Fibroblast of skin of back (primary cell): ENCODE measurements at places on chromosomes 11 and 22.

GRCh38 chr11:47536915-47537314 is 16.0 kb downstream of the CELF1 start:
- DNase-seq = no peak

DNA sequence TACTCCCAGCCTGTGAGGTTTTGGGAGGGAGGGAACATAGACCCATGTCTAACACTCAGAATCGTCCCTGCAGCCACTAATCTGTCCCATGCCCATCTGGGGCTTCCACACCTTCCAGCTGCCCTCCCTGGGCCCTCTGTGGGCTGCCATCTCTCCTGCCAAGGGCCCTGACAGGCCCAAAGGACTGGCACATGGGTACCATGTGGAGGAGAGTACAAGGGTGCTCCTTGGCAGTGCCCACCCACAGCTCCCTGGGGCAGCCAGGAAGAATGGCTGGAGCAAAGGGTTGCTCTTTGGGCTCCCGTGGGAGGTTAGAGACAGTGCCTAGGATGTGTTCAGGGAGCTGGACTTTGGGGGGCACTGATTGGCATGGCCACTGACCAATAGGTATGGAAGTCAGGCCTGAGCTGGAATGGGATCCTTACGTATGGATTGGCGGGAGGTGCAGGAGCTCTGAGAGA is 56.8 kb downstream of the CD82 start:
- DNase-seq = no peak

- DNase-seq = no peak
Observed at GRCh38 chr22:46536537-46537224, 739 bp downstream of the CELSR1 start.

- DNase-seq = no peak
Observed at GRCh38 chr22:47734511-47734910, 972.1 kb downstream of the TBC1D22A start.

DNA sequence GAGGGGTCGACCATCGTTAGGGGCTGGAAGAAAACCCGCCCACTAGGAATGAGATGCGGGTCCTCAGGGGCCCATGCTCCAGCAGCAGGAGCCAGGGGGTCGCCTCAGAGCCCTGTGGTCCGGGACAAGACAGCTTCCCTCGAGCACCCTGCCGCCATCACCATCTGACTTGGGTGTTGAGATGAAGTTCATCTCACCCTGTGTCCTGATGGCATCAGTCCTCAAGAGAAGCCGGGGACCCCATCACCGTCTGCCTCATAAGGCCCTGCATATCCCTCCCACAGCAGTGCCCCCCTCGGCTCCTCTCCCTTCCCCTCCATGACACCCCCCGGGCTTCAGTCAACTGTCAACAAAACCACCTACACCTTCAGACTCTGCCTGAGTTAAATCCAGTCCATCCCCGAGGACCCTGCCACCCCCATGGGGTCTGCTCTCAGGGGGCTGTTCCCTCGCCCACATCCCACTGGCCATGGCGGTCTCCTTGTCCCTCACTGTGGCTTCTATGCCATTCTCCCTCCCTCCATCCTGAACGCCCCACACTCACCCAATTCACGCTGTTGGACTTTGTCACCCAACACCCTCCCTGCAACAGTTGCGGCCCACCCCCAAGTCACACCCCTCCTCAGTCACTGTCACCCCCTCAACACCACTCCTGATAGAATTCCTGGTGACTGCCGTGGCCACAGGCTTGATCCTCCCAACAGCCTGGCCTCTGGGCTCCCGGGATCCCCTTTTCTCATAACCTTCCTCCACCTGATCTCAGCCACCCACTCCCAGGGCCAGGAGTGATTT is 87.7 kb upstream of the RTL6 start:
- DNase-seq = no peak

- peak; percentile 35 for DNase-seq
Observed at GRCh38 chr11:38392176-38392575, 1794.1 kb upstream of the RAG2 start.

GRCh38 chr11:13955971-13956421 is 6.5 kb upstream of the SPON1 start:
- DNase-seq = peak; percentile 54

- no peak for DNase-seq
Observed at GRCh38 chr11:76119032-76119431, 87.3 kb downstream of the WNT11 start.

- no peak for DNase-seq
Observed at GRCh38 chr22:24305260-24305692, 34.6 kb downstream of the SPECC1L start.

- DNase-seq = no peak
Observed at GRCh38 chr11:13105237-13105844, 96.2 kb downstream of the RASSF10 start.

DNA sequence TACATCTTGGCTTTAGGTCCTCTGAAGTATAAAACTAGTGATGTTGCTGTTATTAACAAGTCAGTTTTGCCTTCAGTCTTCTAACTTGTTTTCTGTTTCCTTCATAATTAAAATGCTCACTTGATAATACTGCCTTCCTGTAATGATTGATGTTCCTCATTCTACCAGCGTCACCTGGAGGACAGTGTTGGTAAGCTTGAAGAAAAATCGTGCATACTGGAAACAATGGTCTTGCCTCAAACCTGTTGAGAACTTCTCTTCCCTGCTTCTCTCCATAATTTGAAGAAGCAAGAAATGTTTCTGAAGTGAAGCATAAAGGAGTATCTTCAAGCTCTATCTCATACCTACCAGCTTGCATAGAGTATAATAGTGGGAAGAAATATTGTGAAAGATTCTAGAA is 3.0 kb downstream of the YWHAH start:
- DNase-seq = no peak

DNA sequence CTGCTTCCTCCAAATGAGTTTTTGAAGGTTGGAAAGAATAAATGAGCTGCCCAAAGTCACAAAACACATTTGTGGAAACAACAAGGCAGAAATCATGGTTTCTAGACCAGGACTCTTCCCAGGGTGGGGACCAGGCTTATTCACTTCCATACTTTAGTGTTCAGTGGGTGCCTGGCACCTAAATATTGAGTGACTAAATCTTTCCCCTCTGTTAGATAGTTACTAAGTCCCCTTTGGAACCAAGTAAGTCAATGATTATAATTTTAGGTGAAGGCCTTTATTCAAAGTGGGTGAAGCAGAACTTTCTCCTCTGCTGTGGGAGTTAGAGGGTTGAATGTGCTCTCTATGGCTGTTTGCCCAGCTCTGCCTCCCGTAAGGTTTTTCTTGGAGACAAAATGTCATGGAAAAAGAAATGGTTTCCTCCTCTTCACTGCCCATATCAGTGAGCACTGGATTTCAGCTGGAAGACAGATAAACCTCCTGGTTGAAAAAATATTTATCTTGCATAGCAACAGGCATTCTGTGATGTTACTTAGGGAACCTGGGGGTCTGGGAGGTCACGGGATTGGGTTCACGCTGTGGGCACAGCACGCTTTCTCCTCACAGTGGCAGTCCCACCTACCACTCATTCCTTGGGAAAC is 117.8 kb downstream of the CCDC81 start:
- DNase-seq = no peak

- DNase-seq = no peak
Observed at GRCh38 chr11:134596404-134596803, 184.4 kb upstream of the B3GAT1 start.

DNA sequence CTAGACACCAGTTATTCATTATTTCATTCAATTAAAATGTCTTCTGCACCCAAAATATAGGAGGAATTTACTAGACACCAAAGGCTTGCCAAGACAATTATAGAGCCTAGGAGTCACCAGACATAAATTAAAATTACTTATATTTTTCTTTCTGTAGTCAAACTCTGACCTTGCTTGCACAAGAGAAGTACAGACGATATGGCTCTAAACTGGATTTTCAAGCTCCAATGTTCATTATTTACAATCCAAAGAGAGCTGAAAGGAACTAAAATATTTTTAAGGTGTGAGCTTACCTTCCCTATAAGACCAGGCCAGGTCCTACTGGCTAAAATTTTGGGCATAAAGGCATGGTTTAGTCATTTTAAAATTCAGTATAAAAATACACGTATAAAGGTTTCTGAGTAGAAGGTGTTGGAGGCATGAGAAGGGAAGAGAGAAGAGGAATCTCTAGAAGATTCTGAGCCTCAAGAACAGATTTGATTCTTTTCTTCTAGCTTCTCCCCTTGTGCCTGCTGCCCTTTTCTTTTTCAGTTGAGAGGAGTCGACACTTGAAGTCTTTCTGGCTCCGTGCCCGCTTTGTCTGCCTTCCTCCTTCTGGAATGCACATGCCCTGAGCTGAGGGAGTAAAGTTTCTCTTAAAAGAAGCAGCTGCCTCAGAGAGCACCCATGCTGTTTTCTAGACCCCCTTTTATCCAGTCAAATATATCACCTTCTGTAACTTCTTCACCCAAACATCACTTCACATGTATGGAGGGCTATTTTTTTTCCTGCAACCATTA is 13.5 kb downstream of the C11orf97 start:
- DNase-seq = peak; percentile 88

DNA sequence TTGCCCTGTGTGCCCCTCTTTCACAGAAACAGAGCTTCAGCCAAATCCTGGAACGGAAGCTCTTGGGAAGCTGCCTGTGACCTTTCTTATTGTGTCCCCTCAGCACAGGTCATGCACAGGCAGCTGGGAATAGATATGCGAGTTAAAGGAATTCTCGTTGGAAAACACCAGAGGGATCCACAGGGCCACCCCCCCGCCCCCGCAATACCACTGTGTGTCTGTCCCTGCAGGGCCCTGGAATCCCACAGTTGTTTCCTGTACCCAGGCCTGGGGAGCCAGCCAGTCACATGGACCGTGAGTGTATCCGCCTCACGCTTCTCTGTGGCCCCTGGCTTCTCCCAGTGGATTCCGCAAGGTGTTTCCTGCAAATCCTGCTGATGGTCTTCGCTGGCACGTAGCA is 29.0 kb downstream of the TIMP3 start:
- no peak for DNase-seq

- DNase-seq = peak; percentile 64
Observed at GRCh38 chr11:105211806-105212554, 72.4 kb upstream of the CARD18 start.

DNA sequence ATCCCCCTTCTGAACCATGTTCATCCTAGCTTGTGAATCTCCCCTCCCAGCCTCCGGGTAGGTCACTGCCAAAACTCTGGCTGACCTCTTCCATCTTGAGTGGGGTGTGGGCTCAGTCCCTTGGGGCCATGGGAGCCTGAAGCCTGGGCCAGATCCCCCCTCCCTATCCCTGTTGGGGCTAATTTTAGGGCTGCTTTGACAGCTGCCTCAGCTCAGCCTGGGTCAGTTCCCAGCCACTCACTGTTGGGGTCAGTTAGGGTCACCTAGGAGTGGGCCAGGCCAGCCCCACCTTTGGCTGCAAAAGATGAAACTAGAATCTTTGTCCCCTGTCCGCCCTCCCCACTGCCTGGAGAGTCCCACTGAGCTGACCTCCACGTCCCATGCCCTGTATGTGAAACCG is 29.8 kb upstream of the P2RY2 start:
- DNase-seq = no peak

DNA sequence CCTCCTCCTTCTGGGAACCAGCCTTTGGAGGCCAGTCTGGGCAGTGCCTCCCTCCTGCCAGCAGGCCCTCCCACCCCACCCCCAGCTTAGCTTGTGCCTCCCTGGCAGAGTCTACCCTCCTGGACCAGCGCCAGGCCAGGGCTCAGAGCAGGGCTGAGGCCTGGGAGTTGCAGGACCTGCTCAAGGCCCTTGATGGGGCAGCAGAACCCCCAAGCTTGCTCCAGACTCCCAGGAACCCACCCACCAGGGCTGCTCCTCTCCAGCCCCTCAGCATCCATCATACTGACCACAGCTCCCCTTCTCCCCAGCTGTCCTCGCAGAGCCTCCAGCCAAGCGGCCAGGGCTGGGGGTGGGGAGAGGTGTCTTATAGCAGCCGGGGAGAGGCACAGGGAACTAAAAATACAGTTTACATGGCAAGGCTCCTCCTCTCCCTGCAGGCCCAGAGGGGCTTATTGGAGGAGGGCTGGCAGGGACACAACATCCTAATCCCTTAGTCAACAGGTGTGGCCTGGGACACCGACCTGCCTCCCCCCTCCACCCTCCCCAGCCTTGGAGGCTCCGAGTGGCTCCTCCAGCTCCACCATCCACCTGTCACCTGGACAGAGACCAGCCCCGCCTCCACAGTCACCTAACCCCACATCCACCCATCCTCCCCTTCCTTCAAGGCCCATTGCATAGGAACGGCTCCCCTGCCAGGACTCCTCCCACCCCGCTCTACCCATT is 5.2 kb upstream of the MB start:
- DNase-seq = no peak

GRCh38 chr22:28328756-28329155 is 350.9 kb downstream of the TTC28 start:
- DNase-seq = no peak

- DNase-seq = peak; percentile 45
Observed at GRCh38 chr22:37519268-37520195, at the start of gene CARD10. TSS of gene CARD10 (minus strand) at chr22:37519415. CDS start at chr22:37519200, 215 bp downstream.

DNA sequence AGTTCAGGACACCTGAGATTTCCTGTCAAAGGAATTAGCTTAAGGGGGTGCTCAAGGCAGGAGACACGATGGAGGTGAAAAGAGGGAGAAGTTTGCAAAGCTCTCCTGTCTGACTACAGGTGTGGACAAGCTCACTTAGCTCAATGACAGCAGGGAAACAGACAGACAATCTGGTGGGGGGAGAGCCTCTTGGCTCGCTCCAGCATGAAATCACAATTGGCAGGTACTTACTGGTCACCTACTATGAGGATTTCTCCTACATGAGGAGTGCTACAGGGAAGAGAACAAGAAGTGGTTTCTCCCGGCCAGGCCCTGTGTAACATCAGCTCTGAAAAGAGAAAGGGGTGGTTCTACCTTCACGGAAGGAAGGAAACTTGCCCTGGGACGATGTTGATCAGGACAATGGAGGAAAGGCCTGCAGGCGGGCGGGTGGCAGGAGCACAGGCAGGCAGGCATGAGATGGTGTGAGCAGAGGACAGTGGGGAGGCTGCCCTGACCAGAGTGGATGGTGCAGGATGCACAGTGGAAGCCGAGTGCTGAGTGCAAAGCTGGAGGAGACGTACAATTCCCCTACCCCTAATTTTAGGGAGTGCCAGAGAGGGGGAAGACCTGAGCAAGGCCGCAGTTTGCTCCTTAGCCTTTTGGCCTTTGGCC is 57.9 kb upstream of the CRTAM start:
- no peak for DNase-seq

DNA sequence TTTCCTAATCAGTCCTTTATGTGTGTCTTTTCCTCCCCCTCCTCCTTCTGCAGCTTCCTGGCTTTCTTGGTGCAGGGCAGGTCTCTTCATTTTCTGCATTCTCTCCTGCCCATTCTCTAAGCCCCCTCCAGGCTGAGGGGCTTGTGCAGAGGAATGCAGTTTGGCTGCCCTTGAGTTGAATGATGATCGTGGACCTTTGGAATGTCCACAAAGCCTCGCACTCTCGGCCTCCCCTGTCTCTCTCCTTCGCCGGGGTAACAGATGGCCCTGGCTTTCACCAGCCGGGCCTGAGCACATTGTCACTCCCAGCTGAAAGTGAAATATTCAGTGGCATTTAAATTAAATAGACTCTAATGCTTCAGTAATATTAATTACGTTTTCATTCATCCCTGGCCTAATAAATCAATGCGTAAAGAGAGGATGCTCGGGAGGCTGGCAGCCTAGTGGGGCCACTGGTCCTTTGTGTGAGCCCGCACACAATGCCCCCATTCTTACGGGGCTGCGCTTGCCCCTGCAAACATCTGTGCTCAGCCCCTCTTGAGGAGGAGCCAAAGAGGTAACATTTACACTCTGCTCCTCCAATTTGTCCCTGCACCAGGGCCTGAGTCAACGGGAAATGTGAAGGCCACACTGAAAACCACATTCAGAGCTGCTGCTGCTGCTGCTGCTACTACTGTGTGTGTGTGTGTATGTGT is 64.9 kb upstream of the PAX6 start:
- DNase-seq = peak; percentile 33
